ENCODE measurements at places on chromosomes 3 and 15. TPM values are rescaled to one million over a fixed set of nuclear protein-coding genes. Genes with fewer than 3 reads are reported as not detected.

DNA sequence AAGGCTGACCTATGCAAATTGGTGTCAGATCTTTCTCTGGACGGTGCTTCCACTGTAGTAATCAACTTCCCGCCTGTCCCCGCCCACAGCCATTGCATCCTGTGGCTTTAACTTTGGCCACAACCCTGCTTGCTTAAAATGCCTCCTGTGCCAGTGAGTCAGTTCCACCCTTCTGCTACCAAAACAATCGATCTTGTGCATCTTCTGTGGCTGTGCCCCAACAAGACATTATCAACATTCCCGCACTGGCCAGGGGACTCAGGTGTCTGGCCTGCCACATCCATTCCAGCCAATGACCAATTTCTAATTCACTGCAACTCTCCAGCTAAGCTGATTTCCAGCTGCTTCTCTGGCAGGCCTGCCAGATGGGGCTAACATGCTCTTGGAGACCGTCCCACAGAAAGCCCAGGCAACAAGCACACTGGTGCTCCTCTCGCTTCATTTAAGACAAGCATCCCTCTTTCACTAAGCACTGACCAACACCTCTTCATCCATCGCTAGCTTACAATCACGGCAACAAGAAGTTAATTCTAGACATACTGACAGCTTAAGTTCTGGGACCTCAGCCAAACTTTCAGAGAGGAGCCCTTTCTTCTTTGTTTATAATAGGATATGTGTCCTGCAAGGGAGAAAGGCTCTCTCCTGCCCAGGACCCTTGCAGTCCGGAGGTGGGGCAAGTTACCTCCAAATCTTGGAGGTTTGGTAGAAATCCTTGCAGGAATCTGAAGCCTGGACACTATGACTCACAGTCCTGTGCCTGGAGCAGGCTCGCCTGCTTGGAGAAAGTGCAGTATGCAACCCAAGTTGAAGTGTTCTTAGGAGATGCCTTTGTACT is 6.7 kb downstream of the CA12 start:
- no peak for DNase-seq
- no peaks in the 10 kb centered on the region for H3K27me3 ChIP-seq
- peaks cover 49% of the 10 kb centered on the region for H3K4me1 ChIP-seq
- H3K36me3 ChIP-seq: no peaks in the 10 kb centered on the region
- H3K27ac ChIP-seq: peak overlapping the region; percentile 90

GRCh38 chr3:179376474-179376873 is 29.0 kb downstream of the MFN1 start:
- no peak for DNase-seq
- H3K36me3 ChIP-seq: peaks cover 15% of the 10 kb centered on the region
- no peaks in the 10 kb centered on the region for H3K27me3 ChIP-seq
- no peaks in the 10 kb centered on the region for H3K4me1 ChIP-seq
- H3K27ac ChIP-seq: no peak overlapping the region

- no peak overlapping the region for H3K27ac ChIP-seq
- H3K36me3 ChIP-seq: no peaks in the 10 kb centered on the region
- DNase-seq: no peak
- H3K4me3 ChIP-seq: no peak overlapping the region
- H3K4me1 ChIP-seq: no peaks in the 10 kb centered on the region
- H3K27me3 ChIP-seq: no peaks in the 10 kb centered on the region
Observed at GRCh38 chr15:76983590-76984375, 11.1 kb upstream of the PSTPIP1 start.

- no peaks in the 10 kb centered on the region for H3K36me3 ChIP-seq
- H3K4me3 ChIP-seq: no peak overlapping the region
- no peak for DNase-seq
- H3K27ac ChIP-seq: no peak overlapping the region
- H3K4me1 ChIP-seq: no peaks in the 10 kb centered on the region
Observed at GRCh38 chr3:105606016-105606415, 239.3 kb downstream of the ALCAM start.

- H3K27ac ChIP-seq: no peak overlapping the region
- no peak for DNase-seq
- no peak overlapping the region for H3K4me3 ChIP-seq
- H3K36me3 ChIP-seq: no peaks in the 10 kb centered on the region
- H3K4me1 ChIP-seq: no peaks in the 10 kb centered on the region
Observed at GRCh38 chr15:51702710-51703109, 21.4 kb downstream of the SCG3 start.

The CNTN4 gene
- total RNA-seq: 0.31 TPM

DNA sequence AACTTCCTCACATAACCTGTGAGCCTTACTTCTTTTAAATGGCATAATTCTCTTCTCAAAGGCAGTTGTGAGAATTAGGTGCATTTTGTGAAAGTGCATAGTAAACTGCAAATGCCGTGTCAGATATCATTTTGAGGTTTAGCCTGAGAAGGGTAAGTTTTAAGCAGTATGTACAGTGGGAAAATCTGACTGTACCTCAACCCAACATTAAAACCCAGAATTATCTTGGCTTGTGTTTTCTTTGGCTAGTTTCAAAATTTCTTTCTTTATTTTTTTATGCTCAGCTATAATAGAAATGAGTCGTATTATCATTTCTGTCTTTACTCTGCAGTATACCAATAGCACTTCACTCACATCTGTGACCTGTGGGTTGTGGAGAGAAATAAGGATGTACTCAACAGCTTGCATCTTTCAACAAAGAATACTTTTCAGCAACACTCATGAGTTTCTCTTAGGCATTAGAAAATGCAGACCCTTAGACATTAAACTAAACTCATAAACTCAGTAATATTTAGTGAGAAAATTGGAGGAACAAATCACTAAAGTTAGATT is 65.7 kb downstream of the RASA2 start:
- no peak for DNase-seq
- H3K36me3 ChIP-seq: no peaks in the 10 kb centered on the region
- H3K4me3 ChIP-seq: no peak overlapping the region
- H3K27ac ChIP-seq: no peak overlapping the region
- no peaks in the 10 kb centered on the region for H3K4me1 ChIP-seq
- no peaks in the 10 kb centered on the region for H3K27me3 ChIP-seq

- no peak overlapping the region for H3K4me3 ChIP-seq
- H3K27ac ChIP-seq: no peak overlapping the region
- peaks cover 7% of the 10 kb centered on the region for H3K27me3 ChIP-seq
Observed at GRCh38 chr15:91308199-91308598, 208.1 kb downstream of the SV2B start.

- no peaks in the 10 kb centered on the region for H3K27me3 ChIP-seq
- no peak for DNase-seq
- H3K4me3 ChIP-seq: no peak overlapping the region
- H3K4me1 ChIP-seq: peaks cover 5% of the 10 kb centered on the region
Observed at GRCh38 chr3:70855149-70855548, 542.7 kb upstream of the MDFIC2 start.

DNA sequence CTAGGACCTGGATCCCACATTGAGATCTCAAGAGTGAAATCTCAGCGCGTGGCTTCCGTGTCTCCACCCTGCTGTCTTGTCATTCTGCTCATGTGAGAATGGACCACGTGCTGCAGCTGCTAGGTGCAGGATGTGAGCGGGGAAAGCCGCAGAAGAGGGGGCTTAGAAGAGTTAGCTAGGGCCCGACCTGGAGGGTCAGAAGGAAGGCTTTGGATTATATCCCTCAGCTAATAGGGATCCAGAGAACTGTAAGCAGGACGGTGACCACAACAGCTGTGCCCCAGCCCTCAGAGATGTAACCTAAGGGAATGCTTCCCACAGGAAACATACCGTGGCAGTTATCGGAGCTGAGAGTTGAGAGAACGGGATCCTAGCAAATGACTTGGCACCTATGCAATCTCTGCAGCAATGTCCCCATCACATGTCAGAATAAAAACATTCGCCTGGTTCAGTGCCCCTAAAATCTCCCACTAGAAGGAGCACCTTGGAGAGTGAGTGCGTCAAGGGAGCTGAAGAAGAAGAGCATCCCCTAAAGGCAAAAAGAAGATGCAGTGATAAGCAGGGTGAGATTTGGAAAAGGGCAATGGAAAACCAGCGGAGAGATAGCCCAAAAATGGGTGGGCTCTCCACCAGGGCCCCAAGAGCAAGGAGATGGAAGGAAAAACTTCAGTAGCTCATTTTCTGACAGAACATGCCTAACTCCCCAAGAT is 76.9 kb upstream of the ST8SIA2 start:
- H3K36me3 ChIP-seq: no peaks in the 10 kb centered on the region
- no peaks in the 10 kb centered on the region for H3K4me1 ChIP-seq
- no peak overlapping the region for H3K27ac ChIP-seq

The KLHL40 gene
- not detected for total RNA-seq

GRCh38 chr3:112013058-112013783 is 14.5 kb downstream of the TAGLN3 start:
- no peak for DNase-seq
- no peak overlapping the region for H3K27ac ChIP-seq
- peaks cover 3% of the 10 kb centered on the region for H3K4me1 ChIP-seq
- no peak overlapping the region for H3K4me3 ChIP-seq
- H3K36me3 ChIP-seq: no peaks in the 10 kb centered on the region

The CPA3 gene
- total RNA-seq: 11.4 TPM

The MEIS2 gene
- 6.6 TPM for total RNA-seq

- H3K27ac ChIP-seq: no peak overlapping the region
- H3K27me3 ChIP-seq: no peaks in the 10 kb centered on the region
- H3K36me3 ChIP-seq: no peaks in the 10 kb centered on the region
- no peaks in the 10 kb centered on the region for H3K4me1 ChIP-seq
Observed at GRCh38 chr3:90010341-90010740, 902.9 kb downstream of the EPHA3 start.

DNA sequence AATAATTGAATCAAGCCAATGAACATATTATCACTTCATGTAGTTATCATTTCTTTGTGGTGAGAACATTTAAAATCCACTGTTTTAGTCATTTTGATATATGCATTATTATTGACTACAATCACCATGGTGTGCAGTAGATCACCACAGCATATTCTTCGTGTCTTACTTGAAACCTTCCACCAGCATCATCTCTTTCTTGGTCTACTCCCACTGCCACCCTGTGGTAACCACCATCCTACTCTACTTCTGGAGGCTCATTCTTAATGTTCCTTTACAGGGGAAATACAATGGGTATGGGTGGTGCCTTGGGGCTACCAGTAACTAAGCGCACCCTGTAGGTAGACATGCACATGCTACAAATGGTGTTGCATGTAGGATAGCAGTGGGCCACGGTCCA is 25.4 kb downstream of the PXK start:
- peaks cover 42% of the 10 kb centered on the region for H3K4me1 ChIP-seq
- H3K27ac ChIP-seq: no peak overlapping the region
- H3K4me3 ChIP-seq: no peak overlapping the region
- H3K27me3 ChIP-seq: no peaks in the 10 kb centered on the region
- no peaks in the 10 kb centered on the region for H3K36me3 ChIP-seq

- no peak overlapping the region for H3K27ac ChIP-seq
- H3K27me3 ChIP-seq: no peaks in the 10 kb centered on the region
- no peaks in the 10 kb centered on the region for H3K4me1 ChIP-seq
- no peaks in the 10 kb centered on the region for H3K36me3 ChIP-seq
Observed at GRCh38 chr3:89049119-89049518, 58.3 kb upstream of the EPHA3 start.

DNA sequence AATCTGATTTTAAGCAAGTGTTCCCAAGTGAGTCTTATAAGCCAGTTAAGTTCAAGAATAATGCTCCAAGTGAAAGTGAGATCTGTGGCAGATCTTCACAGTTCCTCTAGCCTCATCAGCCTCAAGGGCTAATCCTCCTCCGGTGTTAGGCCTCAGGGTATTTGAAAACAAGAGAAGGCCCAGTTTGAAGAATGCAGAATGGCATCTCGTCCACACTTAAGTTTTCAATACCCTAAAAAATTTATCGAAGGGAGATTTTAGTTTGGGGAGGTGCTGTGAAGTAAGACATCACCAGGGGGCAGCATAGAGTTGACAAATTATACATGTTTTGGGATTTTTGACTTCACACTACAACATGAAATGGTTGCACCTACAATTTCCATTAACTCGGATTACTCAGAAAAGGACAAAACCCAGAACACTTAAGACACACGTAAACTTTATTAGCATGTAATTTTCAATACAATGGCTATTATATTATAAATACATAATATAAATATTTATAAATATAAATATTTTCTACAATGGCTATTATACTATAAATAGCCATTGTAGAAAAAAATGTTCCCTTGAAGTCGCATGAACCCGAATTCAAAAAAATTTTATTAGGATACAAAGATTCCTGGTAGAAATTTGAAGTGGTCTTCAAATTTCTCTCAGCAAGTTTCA is 2.3 kb upstream of the TMEM266 start:
- no peaks in the 10 kb centered on the region for H3K36me3 ChIP-seq
- peaks cover 18% of the 10 kb centered on the region for H3K4me1 ChIP-seq
- DNase-seq: no peak

The ZPLD1 gene
- total RNA-seq: not detected

GRCh38 chr3:95886616-95887015 is 927.8 kb upstream of the EPHA6 start:
- H3K36me3 ChIP-seq: no peaks in the 10 kb centered on the region
- no peak overlapping the region for H3K4me3 ChIP-seq
- no peak for DNase-seq
- no peak overlapping the region for H3K27ac ChIP-seq

DNA sequence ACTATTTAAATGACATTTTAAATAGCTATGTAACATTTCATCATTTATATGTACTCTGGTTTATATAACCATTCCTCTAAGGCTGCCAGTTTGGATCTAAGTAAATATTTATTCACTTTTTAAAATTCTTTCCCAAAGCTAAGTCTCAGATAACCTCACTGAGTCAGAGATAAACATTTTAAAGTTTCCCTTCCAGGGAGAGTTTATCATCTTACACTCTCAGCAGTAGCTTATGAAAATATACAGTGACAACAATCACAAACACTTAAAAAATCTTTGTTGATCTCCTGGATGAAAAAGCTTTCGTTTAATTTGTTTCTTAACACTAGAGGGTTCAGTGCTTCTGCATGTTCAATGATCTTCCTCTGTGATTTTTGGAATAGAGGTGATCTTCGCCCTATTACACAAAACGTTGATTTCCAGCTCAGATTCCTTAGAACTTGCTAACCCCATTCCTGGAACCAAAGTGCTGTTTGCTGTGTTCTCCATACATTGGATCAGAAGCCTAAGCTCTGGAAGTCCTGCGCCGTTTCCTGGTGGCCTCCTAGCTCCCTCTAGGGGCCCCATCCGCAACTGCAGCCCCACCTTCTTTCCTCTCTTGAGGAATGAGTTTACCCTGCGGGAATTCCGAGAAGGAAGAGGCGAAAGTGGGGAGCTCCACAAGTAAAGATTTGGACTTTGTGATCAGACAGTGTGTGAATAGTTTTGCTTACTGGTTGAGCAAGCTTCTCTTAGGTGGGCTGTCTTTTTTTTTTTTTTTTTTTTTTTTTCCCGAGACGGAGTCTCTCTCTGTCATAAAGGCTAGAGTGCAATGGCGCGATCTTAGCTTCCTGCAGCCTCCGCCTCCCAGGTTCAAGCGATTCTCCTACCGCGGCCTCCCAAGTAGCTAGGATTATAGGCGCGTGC is 29.3 kb upstream of the SACM1L start:
- no peaks in the 10 kb centered on the region for H3K36me3 ChIP-seq
- H3K27ac ChIP-seq: no peak overlapping the region
- peaks cover 34% of the 10 kb centered on the region for H3K4me1 ChIP-seq
- DNase-seq: no peak
- H3K27me3 ChIP-seq: no peaks in the 10 kb centered on the region
- H3K4me3 ChIP-seq: no peak overlapping the region

GRCh38 chr15:89845305-89845893 is 30.7 kb upstream of the ANPEP start:
- peaks cover 41% of the 10 kb centered on the region for H3K36me3 ChIP-seq
- H3K27me3 ChIP-seq: no peaks in the 10 kb centered on the region
- peaks cover 22% of the 10 kb centered on the region for H3K4me1 ChIP-seq
- no peak overlapping the region for H3K4me3 ChIP-seq
- DNase-seq: no peak

All from esophagus squamous epithelium (tissue), 5 donors.